Stomach (tissue), 19 donors: ENCODE measurements at places on chromosomes 1 and 21. TPM values are rescaled to one million over a fixed set of nuclear protein-coding genes. Genes with fewer than 3 reads are reported as not detected.
A peak's percentile ranks its signal among the peaks of the same experiment; 100 is the strongest.

- no peaks in the 10 kb centered on the region for H3K27me3 ChIP-seq
- no peak for DNase-seq
- no peaks in the 10 kb centered on the region for H3K36me3 ChIP-seq
- no peaks in the 10 kb centered on the region for H3K4me1 ChIP-seq
Observed at GRCh38 chr21:30164796-30165195, 1.8 kb downstream of the CLDN17 start.

DNA sequence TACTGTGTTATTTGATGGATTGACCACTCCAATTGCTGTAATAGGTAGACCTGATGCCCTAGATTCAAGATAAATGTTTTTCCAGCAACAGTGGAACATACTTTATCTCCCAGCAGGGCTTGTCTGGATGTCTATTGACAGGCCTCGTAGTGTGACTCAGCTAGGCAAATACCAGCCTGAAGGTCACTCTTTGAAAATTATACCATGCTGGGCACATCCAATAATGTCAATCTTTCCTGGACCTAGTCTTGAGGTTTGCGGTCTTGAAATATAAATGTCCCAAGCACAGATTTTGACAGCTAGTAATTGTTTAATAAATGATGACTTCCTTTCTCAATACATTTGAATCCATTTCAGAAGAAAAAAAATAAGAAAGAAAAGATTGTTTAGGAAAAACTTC, 1138.0 kb upstream of the TMPRSS15 start:
- no peak overlapping the region for H3K27ac ChIP-seq
- no peaks in the 10 kb centered on the region for H3K27me3 ChIP-seq
- peak; percentile 30 for DNase-seq
- no peaks in the 10 kb centered on the region for H3K4me1 ChIP-seq

- no peaks in the 10 kb centered on the region for H3K36me3 ChIP-seq
- peak overlapping the region; percentile 35 for H3K27ac ChIP-seq
- H3K4me1 ChIP-seq, result peaks cover 22% of the 10 kb centered on the region
- no peak overlapping the region for H3K4me3 ChIP-seq
Observed at GRCh38 chr1:63983391-63984256, 209.8 kb downstream of the ROR1 start.

GRCh38 chr1:193663965-193664364, 477.6 kb upstream of the B3GALT2 start:
- H3K4me1 ChIP-seq, result no peaks in the 10 kb centered on the region
- no peaks in the 10 kb centered on the region for H3K36me3 ChIP-seq
- no peak for DNase-seq
- H3K4me3 ChIP-seq, result no peak overlapping the region
- no peaks in the 10 kb centered on the region for H3K27me3 ChIP-seq

- DNase-seq, result peak; percentile 78
- peak overlapping the region; percentile 97 for H3K4me3 ChIP-seq
- H3K4me1 ChIP-seq, result peaks cover 9% of the 10 kb centered on the region
- peak overlapping the region; percentile 93 for H3K27ac ChIP-seq
- H3K27me3 ChIP-seq, result no peaks in the 10 kb centered on the region
Observed at GRCh38 chr1:167722152-167722869, 529 bp downstream of the MPZL1 start.

GRCh38 chr1:240501115-240501514, 110.8 kb downstream of the GREM2 start:
- H3K4me1 ChIP-seq, result no peaks in the 10 kb centered on the region
- no peaks in the 10 kb centered on the region for H3K36me3 ChIP-seq
- H3K27me3 ChIP-seq, result no peaks in the 10 kb centered on the region
- H3K27ac ChIP-seq, result no peak overlapping the region
- H3K4me3 ChIP-seq, result no peak overlapping the region

- peaks cover 61% of the 10 kb centered on the region for H3K4me1 ChIP-seq
- peak overlapping the region; percentile 78 for H3K27ac ChIP-seq
- peak; percentile 87 for DNase-seq
- no peaks in the 10 kb centered on the region for H3K27me3 ChIP-seq
Observed at GRCh38 chr1:109274533-109275476, 8.1 kb downstream of the PSRC1 start.

ZSCAN20 gene
- 8.4 TPM for total RNA-seq

- H3K27me3 ChIP-seq, result no peaks in the 10 kb centered on the region
- DNase-seq, result no peak
- H3K4me1 ChIP-seq, result peaks cover 6% of the 10 kb centered on the region
- H3K4me3 ChIP-seq, result no peak overlapping the region
Observed at GRCh38 chr1:48785869-48786268, 9.2 kb upstream of the BEND5 start.

GRCh38 chr21:35457097-35457804, 408.1 kb upstream of the RUNX1 start:
- no peaks in the 10 kb centered on the region for H3K36me3 ChIP-seq
- no peak overlapping the region for H3K27ac ChIP-seq
- no peaks in the 10 kb centered on the region for H3K27me3 ChIP-seq

DNA sequence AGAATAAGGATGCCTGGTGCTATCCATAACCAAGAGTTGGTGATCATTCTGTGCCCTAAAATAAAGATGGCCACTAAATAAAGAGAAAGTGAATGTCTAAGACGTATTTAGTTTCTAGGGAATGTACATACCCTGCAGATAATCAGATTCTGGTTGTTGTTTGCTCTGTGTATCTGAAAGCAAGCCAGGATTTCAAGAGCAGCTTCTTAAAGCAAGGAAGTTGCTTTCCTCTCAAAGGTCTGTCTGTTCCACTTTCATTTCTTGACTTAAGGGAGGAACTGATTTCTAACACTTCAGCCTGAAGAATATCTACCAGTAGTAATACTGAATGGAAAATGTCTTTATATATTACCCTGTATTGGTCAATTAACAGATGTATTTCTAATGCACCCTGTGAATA, 88.8 kb downstream of the KIF1B start:
- H3K27ac ChIP-seq, result no peak overlapping the region
- H3K27me3 ChIP-seq, result no peaks in the 10 kb centered on the region
- DNase-seq, result peak; percentile 18
- no peak overlapping the region for H3K4me3 ChIP-seq
- peaks cover 67% of the 10 kb centered on the region for H3K36me3 ChIP-seq

ALX3 gene
- not detected for total RNA-seq

CD5L gene
- not detected for total RNA-seq

DNA sequence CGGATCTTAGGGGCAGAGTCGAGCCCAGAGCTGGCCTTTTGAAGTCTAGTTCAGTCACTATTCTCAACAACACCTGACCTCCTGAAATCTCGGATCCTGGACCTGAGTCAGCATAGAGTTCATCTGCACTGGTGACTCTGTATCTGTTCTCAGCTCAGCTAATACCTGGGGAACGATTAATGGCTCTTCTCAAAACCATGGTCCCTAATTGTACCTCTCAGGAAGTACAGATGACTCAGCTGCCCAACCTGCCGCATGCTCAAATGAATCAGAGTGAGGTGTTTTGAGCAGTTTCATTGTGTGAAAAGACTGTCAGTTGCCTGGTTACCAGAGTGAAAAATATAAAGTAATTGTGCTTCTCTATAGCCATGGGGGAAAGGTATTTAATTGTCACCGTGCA, 89.2 kb downstream of the SLC35F3 start:
- H3K27me3 ChIP-seq, result no peaks in the 10 kb centered on the region
- no peak for DNase-seq
- no peaks in the 10 kb centered on the region for H3K4me1 ChIP-seq
- H3K4me3 ChIP-seq, result no peak overlapping the region
- H3K36me3 ChIP-seq, result no peaks in the 10 kb centered on the region

DMRTA2 gene
- not detected for total RNA-seq

DNA sequence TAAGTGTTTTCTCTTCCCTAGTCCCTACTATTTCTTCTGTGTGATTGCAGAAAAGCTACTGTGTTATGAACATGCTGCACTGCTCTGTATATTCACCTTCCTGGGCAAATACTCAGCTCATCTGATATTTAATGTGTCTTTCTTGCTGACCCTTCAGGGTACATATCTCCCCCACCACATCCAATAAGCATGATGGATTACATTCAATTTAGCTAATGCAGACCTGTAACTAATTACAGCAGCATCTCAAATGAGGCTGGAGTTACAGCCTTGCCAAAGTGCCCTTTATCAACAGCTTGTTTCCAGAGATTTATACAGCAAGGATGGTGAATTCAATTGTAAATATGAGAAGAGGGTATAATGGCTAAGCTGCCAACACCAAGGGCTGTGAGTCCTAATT, 144.0 kb downstream of the KCNH1 start:
- no peaks in the 10 kb centered on the region for H3K36me3 ChIP-seq
- DNase-seq, result no peak
- H3K4me3 ChIP-seq, result no peak overlapping the region
- H3K27me3 ChIP-seq, result no peaks in the 10 kb centered on the region

GRCh38 chr1:109721042-109721441, 9.0 kb downstream of the GSTM5 start:
- peaks cover 5% of the 10 kb centered on the region for H3K4me1 ChIP-seq
- no peak overlapping the region for H3K4me3 ChIP-seq
- H3K27ac ChIP-seq, result no peak overlapping the region
- no peaks in the 10 kb centered on the region for H3K27me3 ChIP-seq
- no peak for DNase-seq
- H3K36me3 ChIP-seq, result no peaks in the 10 kb centered on the region

- H3K36me3 ChIP-seq, result no peaks in the 10 kb centered on the region
- H3K27me3 ChIP-seq, result no peaks in the 10 kb centered on the region
- DNase-seq, result no peak
- no peak overlapping the region for H3K4me3 ChIP-seq
- no peaks in the 10 kb centered on the region for H3K4me1 ChIP-seq
Observed at GRCh38 chr1:211632808-211633523, 42.5 kb downstream of the NEK2 start.

SPRR2G gene
- not detected for total RNA-seq

DNA sequence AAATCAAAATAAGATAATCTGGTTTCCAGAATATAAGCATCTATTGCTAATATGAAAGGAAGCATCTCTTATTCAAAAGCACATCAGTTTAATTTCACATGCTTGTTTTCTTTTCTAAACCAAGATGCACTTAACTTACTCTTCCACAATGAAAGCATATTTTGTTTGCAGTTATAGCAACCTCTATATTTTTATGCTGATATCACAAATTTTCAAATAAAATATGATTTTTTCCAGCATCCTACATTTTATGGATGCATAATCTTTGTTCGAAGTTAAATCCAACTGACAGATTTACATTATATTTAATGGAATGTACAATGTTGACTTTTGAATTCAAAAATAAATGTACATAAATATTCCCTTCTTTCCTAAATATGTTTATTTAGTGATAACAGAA, 978.3 kb upstream of the B3GALT2 start:
- no peak overlapping the region for H3K4me3 ChIP-seq
- H3K27me3 ChIP-seq, result no peaks in the 10 kb centered on the region
- H3K36me3 ChIP-seq, result no peaks in the 10 kb centered on the region

GRCh38 chr1:152495066-152495675, 15.4 kb upstream of the LCE5A start:
- no peaks in the 10 kb centered on the region for H3K36me3 ChIP-seq
- DNase-seq, result peak; percentile 12

DNA sequence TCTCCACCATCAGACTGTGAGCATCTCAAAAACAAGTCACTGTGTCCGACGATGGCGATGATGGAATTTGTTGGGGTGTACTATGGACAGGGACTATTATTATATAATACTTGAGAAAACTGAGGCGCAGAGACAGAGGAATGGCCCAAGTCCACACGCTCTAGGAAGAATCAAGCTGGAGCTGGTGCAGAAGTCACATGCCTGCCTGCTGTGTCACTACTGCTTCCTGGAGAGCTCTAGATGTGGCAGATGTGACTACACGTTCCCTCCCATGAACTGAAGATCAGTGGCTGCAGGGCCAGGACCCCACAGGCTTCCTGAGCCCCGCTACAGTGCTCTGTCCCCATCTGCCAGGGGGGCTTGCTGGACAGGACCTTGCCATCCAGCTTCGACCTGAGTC, 56.9 kb downstream of the TRABD2B start:
- no peak overlapping the region for H3K27ac ChIP-seq
- H3K4me3 ChIP-seq, result no peak overlapping the region
- H3K27me3 ChIP-seq, result no peaks in the 10 kb centered on the region
- no peaks in the 10 kb centered on the region for H3K36me3 ChIP-seq

DNA sequence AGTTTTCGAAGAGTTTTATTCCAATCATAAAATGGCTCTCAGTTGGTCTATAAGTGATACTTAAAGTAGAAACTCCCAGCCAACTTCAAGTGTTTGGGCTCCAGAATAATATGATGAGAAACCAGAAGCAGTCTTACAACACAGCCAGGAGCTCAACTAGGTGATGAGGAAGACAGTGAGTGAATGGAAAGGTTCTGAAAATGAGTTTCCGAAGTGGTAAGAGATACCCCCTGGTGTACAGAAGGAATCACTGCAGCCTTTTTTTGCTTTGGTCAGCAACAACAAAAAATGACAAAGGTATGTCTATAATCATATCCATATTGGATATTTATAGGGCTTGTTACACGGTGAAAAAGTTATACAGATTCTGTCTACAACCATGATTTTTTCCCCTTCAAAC, 16.5 kb downstream of the KRTAP19-1 start:
- no peaks in the 10 kb centered on the region for H3K4me1 ChIP-seq
- H3K27me3 ChIP-seq, result no peaks in the 10 kb centered on the region
- no peaks in the 10 kb centered on the region for H3K36me3 ChIP-seq
- H3K27ac ChIP-seq, result no peak overlapping the region

- DNase-seq, result no peak
- H3K4me3 ChIP-seq, result no peak overlapping the region
- H3K36me3 ChIP-seq, result no peaks in the 10 kb centered on the region
- peaks cover 7% of the 10 kb centered on the region for H3K4me1 ChIP-seq
Observed at GRCh38 chr1:183195142-183195574, 9.1 kb downstream of the LAMC2 start.

GRCh38 chr21:28447462-28447861, 545.2 kb downstream of the LTN1 start:
- no peaks in the 10 kb centered on the region for H3K27me3 ChIP-seq
- no peaks in the 10 kb centered on the region for H3K4me1 ChIP-seq
- DNase-seq, result no peak
- H3K27ac ChIP-seq, result no peak overlapping the region

- H3K4me3 ChIP-seq, result no peak overlapping the region
- no peaks in the 10 kb centered on the region for H3K4me1 ChIP-seq
- H3K27me3 ChIP-seq, result peaks cover 6% of the 10 kb centered on the region
Observed at GRCh38 chr1:91334856-91335255, 69.8 kb downstream of the HFM1 start.

C1QB gene
- total RNA-seq, result 57.8 TPM

DNA sequence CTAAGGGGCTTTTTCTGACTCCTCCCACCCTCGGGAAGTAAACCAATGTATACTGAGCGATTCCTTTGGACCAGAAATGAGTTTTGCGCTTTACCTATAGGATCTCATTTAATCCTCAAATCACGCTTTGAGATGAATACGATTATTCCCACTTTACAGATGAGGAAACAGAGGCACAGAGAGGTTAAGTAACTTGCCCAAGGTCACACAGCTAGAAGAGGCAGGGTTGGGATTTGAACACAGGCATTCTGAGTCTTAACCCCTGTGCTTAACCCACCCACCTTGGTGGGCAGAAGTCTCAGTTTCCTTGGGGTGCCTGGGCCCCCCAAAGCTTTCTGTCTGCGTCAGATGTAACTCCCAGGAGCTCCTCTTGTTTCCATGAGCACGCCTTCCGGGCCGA, 85.8 kb upstream of the ACTL8 start:
- no peak for DNase-seq
- H3K27me3 ChIP-seq, result no peaks in the 10 kb centered on the region
- no peaks in the 10 kb centered on the region for H3K4me1 ChIP-seq
- H3K4me3 ChIP-seq, result no peak overlapping the region
- H3K27ac ChIP-seq, result no peak overlapping the region
- H3K36me3 ChIP-seq, result peaks cover 81% of the 10 kb centered on the region
